Brain microvascular endothelial cell (primary cell): ENCODE measurements at places on chromosomes 1 and 21.
A peak's percentile ranks its signal among the peaks of the same experiment; 100 is the strongest.

- DNase-seq: no peak
These were observed 62.0 kb upstream of the HP1BP3 start for GRCh38 chr1:20849100-20849499.

GRCh38 chr21:31326522-31327242, 17.4 kb downstream of the TIAM1 start:
- DNase-seq: no peak

DNA sequence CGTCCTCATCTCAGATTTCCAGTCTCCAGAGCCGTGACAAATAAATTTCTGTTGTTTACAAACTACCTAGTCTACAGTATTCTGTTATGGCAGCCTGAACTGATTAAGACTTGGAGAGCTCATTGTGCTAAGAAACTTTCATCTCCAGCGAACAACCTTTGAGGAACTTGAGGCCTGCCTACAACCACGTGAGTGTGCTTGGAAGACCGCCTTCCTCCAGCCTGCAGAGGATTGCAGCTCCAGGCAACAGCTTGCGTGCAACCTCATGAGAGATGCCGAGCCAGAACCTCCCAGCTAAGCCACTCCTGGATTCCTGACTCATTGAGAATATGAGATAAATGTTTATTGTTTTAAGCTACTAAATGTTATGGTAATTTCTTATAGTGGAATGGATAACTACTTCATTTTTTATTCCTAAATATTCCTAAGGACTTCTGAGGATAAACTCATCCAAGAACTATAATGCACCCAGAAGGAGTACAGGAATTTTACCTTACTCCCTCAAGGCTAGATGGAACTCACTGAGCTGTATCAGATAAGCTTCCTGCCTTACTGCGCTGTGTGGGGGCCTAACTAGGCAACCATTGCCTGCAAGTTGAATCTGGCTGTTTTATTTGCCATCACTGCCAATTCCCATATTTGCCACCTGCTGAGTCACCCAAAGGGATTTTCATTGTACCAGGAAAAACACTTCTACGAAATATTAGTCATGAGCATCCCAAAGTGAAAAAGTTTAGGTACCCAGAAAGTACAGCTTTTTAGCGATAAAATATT, 17.6 kb downstream of the FAM177B start:
- peak; percentile 81 for DNase-seq

GRCh38 chr1:99481391-99481996, 164.4 kb upstream of the PALMD start:
- peak; percentile 67 for DNase-seq

- no peak for DNase-seq
These were observed 4.7 kb downstream of the SLC1A7 start for GRCh38 chr1:53137729-53138128.

- peak; percentile 14 for DNase-seq
These were observed 48.4 kb upstream of the CD34 start for GRCh38 chr1:207959141-207959825.

DNA sequence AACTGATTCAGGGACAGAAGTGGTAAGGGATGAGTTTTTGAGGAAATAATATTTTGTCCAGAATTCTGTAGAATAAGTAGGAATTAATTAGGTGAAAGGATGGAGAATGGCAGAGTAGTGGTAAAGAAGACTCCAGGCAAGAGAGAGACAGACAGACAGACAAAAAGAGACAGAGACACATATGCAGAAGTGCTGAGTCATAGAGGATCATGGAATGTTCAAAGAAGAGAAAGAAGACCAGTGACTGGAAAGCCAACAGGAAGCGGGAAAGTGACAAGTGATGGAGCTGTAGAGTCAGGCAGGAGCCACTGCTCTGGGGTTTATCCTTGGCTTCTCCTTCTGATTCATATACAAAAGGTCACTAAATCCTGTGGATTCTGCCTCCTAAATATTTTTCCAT, 85.9 kb downstream of the UROD start:
- peak; percentile 2 for DNase-seq

DNA sequence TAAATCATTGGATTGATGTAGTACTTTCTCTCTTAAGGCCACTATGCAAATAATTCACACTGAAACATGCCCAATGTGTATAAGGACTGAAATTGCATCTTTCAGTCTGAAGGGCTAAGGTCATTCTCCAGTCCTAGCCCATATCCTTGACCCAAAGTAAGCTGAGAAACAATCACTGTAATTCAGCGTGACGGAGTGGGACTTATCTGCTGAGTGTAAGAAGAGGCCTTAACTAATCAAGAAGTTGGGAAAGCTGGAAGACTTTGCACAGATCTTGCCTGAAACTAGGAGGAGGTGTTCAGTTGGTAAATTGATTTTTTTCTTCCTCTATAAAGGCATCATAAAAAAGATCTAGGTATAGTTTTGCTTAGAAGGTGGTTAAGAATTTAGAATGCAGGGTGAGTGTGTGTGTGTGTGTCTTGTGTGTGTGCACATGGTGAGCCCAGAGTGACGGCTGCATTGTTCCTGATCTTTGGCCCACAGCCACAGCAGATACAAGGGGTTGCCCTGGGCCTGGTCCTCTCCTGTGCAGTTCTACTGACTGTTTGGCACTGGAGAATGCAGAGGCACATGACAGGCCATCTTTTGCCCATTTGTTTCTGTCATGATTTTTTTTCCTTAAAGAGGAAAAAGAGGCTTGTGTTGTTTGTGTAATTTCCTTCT, 13.3 kb upstream of the PPP2R5A start:
- DNase-seq: no peak

DNA sequence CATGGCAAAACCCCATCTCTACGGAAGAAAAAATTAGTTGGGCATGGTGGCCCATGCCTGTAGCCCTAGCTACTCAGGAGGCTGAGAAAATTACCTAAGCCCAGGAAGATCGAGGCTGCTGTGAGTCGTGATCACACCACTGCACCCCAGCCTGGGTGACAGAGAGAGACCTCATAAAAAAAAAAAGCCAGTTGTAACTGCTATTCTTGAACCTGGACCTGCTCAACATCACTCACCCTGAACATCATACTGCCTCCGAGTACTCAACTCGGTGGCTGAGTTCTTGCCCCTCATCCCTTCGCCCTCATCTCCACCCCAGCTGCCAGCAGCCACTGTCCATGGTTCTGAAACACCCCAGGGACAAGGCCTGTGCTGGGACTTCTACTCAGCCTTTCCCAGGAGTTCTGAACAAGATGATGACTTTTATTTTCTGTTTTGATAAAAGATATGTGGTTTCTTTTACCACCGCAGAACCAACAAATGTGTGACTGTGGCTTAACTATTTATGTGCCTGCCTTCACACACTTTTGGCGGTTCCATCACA, 5.4 kb upstream of the DISP3 start:
- DNase-seq: no peak

DNA sequence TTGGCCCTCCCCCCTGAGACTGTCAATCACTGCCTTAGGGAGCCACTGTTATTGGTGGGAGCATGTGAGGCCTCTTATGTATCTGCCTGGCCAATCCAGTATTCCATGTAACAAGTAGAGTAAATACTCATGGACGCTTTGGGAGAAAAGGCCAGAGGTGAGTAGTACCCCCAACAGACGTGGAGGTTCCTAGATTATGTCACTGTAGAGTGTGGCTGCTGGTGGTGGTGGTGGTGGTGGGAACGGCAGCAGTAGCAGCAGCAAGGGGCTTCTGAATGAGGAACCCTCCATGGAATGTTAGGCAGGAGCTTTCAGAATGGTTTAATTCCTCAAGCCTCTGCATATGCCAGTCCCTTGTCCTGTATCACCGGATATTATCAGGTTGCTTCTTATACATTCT, 118.5 kb downstream of the UCK2 start:
- DNase-seq: no peak

GRCh38 chr21:46130831-46131587, 24.4 kb downstream of the FTCD start:
- DNase-seq: no peak

GRCh38 chr1:169041366-169041765, 65.1 kb upstream of the ATP1B1 start:
- no peak for DNase-seq

DNA sequence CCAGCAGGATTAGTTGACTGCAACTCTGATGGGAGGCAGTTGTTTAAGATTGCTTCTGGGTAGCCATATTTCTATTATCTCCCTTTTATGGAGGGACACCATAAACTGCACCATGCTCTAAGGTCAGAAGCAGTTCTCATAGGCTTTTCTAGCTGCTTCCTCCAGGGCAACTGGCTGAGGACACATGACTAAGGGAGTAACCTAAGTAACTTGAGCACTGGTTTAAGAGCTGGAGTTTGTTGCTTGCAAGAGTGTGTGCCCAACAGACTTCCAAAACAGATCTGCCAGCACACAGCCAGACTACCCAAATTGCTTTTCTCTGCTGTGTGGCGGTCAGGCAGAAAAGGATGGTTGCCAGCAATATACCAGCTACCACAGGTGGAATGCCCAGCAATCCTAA, 111.2 kb upstream of the LHX8 start:
- DNase-seq: no peak

- DNase-seq: peak; percentile 88
These were observed 50.0 kb downstream of the TBCE start for GRCh38 chr1:235417086-235417697.

GRCh38 chr1:48588061-48588460, 116.1 kb upstream of the SPATA6 start:
- no peak for DNase-seq

GRCh38 chr1:22848405-22848804, 124.3 kb downstream of the LACTBL1 start:
- DNase-seq: no peak
